Mucosa of gallbladder (tissue), 1 donor: ENCODE measurements at places on chromosomes 12 and 14. TPM values are rescaled to one million over a fixed set of nuclear protein-coding genes. Genes with fewer than 3 reads are reported as not detected.

DNA sequence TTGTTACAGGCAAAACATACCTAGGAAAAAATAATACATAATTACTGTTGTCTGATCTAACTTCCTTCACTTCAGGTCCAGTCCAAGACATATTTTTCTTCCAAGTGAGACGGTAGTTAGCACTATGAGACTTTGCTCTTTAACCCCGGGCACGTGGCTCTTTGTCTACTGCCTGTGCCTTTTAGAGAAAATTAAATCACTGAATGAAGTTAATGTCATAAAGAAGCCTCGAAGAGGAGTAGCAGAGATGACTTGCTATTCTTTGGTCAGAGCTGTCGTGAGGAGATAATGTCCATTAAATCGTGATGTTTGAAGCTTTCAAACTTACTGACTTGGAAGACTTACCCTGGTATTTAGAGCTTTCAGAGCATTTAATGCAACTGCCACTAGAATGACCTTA lies 8.7 kb downstream of the TESPA1 start:
- DNase-seq: no peak

DNA sequence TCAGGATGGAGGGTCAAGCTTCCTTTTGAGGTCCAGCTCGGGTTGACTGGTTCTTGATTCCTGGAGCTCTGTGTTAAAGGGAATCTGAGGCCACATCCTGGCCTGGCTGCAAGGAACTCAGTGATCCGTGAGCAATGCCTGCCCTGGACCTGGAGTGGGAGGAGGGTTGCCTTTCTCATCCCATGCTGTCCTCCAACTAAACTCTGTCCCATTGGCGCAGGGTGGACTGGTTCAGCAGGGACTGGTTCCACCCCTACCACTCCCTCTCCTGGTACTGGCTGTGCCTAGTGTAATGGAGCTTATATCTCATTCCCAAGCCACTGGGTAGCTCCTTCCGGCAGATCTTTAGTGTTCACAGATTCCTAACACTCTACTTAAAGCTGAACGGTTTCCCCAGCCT lies 3.9 kb upstream of the CMKLR1 start:
- no peak for DNase-seq

GRCh38 chr14:93116676-93117200 lies 1.0 kb upstream of the ITPK1 start:
- DNase-seq: no peak

GRCh38 chr14:32900547-32900946 lies 38.1 kb upstream of the NPAS3 start:
- no peak for DNase-seq

- no peak for DNase-seq
Observed at GRCh38 chr14:98736701-98737338, 535.2 kb downstream of the BCL11B start.

DNA sequence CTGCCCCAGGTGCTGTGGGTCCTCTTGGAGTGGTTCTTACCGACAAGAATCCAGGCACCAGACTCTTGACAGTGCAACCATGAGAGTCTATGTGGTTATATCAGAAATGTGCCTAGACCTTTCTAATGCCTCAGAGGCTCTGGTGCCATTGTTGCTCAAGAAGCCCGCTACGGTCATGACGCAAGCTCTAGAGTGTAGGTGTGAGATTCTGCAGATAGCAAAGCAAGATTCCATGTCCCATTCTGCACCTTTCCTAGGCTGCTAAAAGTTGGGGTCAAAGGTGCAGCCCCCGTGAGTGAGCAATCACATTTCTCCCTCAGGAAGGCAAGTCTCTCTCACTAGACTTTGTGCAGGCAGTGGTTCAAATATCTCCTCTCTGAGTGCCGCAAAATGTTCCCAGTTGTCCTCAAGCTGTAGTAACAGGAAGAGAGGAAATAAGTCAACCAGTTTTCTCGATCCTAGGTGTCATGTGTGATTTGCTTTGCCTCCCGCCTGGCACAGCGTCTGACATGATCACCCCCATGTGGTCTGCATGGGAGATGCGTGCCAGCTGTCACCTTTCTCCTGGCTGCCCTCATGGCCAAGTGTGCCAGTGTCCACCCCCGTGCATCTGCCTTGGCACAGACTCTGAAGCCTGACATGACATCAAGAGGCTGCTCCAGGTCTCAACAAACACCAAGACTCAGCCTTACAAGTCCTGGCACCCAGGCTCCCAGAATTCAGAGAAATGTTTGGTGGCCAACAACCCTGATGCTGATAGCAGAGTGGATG lies 122.5 kb upstream of the COCH start:
- DNase-seq: no peak

GRCh38 chr14:34678306-34678705 lies 36.1 kb downstream of the CFL2 start:
- DNase-seq: no peak

GRCh38 chr12:67940780-67941243 lies 48.4 kb upstream of the IFNG-AS1 start:
- DNase-seq: peak; percentile 43

DNA sequence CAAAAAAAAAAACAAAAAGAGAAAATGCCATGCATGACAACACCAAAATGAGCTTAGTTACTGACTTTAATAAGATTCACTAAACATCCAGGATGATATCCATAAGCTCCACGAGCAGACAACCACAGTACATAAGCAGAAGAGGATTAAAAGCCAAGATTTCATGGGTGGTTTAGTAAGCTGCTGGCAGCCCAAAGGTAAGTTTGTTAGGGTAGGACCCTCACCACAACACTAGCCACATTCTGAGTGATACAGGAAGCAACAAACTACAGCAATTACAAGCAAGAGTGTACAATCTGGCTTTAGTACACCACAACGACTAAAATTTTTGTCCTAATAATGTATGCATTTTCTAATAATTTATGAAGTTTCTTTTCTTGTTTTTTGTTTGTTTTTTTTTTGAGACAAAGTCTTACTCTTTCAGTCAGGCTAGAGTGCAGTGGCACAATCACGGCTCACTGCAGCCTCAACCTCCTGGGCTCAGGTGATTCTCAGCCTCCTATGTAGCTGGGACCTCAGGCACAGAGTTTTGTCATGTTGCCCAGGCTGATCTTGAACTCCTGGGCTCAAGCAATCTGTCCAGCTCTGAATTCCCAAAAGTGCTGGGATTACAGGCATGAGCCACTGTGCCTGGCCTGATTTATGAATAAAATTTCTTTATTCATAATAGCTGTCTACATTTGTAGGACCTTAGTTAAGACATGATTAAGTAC lies 221.4 kb downstream of the MED13L start:
- no peak for DNase-seq

DNA sequence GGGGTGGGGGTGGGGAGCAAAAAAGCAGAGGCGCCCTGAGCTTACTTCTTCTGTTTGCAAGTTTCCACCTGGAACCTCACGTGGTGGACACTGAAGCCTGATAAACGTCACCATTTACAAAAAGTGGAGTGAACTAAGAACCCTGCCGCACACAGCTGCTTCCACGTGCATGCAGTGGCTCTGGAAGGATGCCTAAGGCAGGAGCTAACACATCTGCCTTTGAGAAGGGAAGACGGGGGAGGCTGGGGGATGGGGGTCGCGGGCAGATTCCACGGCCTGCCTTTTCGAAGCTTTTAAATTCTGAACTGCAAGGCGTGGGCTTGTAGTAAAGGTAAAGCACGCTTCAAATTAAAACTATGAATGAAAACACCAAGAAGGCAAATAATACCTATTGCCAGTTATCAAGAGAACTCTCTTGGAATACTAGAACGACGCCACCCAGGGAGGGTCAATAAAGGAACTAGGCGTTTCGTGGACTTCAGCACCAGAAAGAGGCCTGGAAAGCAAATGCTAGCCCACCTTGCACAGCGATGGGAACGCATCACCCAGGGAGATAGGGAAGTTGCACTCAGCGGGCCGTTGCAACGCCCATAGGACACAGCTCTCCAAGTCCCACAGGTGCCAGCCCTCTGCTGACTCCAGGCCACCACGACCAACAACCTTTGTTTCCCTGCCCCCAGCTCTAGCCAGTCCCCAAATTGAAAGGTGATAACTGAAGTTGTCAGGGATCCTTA lies 61.8 kb downstream of the TESC start:
- no peak for DNase-seq

GRCh38 chr12:117072106-117072505 lies 27.1 kb downstream of the TESC start:
- DNase-seq: no peak

GRCh38 chr14:72636094-72636493 lies 257.8 kb downstream of the DPF3 start:
- DNase-seq: no peak

DNA sequence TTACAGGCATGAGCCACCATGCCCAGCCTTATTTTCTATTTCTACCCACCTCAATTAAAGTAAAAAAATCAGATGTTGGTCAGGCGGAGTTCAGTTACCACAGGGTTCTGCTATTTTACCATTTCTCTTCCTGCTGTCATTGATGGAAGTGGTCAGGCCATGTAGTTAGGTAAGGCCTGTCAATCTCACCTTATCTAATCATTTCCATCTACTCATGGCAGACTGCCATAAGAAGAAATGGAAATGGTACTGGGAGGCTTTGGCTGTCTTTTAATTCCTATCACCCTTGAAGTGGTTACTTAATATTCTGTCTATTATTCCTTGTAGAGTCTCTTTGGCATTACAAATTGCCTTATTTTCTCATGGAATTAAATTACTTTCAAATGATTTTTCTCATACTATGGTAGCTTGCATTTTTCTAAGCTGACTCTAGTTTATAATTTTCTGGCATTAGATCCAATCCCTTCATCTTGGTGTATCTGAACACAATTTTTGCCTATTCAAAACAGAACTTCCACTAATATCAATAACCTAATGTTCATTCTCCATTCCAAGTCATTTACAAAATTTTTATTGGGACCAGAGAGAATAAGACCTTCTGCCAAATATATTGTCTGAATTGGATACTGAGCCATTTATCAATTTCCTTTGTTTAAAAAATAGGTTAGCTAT lies 198.7 kb downstream of the DACT1 start:
- no peak for DNase-seq

- DNase-seq: no peak
Observed at GRCh38 chr12:107080299-107080698, 13.1 kb downstream of the CRY1 start.

GRCh38 chr14:79525416-79525815 lies 685.9 kb downstream of the DIO2 start:
- DNase-seq: no peak

RAB15 gene
- total RNA-seq: 16.5 TPM

SLC35F4 gene
- not detected for total RNA-seq

FGF23 gene
- 0.06 TPM for total RNA-seq
